ENCODE measurements at places on chromosomes 5 and 9.

DNA sequence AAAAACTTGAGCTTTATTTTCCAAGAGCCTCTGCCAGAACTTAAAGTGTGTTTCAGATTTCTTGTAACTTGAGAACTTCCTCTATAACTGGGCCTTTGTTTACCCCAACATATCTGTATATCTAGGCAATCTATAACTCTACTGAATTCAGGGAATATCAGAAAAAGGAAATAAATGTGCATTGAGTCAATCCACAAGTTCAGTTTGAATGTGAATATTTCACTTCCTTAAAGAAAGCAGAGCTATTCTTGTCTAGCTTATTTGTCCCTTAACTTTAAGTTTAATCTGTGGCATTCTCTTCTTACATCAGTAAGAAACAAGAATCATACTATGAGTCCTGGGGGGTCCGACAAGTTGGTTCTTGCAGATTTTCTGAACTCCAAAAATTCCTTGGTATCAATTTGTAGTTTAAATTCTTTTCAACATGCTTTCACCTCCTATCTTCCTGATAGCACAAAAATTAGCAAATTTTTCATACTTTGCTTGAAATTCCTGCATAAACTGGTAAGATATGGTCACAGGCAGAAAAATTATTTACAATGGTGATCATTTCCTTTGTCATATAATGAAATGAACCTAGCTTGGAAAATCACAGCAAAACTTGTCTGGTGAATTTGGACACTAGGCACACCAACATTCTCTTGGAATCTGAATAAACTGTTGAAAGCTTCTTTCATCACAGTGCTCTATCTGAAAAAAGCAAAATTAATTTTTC, 19.8 kb upstream of the ITGA1 start:
- no peak for DNase-seq

DNA sequence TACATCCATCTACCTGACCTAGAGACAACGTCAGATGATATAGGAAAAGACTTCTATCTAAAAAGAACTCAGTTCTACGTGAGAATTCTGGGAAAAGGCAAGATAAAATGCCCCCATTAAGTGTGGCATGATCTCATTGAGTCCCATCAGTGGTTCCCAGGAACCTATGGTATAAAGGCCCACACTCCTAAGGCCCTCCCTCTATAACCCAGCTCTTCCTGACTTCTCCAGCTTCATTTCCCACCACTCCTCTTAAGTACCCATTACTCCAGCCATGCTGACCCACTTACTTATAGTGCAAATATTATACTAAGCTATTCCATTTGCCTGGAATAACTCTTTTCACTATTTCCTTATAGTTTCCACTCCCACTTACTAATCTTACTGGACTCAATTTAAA, 95.4 kb upstream of the NR5A1 start:
- DNase-seq: no peak

DNA sequence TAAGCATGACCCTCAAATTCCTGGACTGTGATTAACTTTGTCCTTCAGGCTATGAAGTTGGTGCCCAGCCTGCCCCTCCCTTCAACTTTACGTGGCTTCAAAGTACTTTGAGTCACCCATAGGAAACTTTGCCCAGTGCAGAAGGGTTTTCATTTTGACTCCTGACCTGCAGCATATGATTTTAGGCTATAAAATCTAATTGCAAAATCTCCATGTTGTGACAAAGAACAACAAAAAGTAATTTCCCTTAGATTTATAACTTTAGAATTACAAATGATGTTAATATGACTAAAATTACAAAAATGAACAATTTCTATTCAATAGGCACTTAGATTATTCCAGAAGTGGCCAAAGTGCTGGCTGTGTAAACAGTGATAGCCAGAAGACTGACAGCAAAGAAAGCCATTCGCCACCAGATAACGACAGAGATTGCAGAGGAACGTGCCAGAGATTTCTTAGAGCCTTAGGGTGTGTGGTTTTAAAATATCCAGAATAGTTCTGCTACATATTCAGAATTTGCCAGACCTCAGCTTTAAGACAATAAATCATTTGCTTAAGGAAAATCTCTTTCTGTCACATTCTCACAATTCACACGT, 197.4 kb downstream of the SEMA5A start:
- DNase-seq: no peak

GRCh38 chr5:132473019-132473531, 17.5 kb downstream of the IRF1 start:
- no peak for DNase-seq

GRCh38 chr5:80150731-80151130, 105.1 kb downstream of the SERINC5 start:
- no peak for DNase-seq

Measured in iPS-NIHi11 (cell line).